ENCODE measurements at places on chromosomes 5 and 9.

GRCh38 chr5:66553916-66554575 lies 42.1 kb upstream of the MAST4 start:
- DNase-seq, result peak; percentile 26

DNA sequence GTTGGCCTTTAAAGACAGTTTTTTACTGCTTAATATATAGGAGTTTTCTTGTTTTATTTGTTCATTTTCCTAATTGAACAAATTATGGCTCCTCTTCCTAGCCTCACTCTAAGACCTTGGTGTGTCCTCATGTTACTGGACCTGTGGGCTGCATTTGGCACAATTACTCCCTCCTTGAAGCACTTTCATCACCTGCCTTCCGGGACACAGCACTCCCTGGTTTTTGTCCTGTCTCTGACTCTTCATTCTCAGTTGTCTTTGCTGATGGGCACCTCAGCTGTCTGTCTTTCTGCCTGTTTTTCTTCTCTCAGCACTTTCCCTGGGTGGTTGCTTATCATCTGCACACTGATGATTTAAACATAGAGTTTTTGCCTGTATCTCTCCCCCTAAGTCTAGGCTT lies 13.6 kb downstream of the GTF3C4 start:
- no peak for DNase-seq

DNA sequence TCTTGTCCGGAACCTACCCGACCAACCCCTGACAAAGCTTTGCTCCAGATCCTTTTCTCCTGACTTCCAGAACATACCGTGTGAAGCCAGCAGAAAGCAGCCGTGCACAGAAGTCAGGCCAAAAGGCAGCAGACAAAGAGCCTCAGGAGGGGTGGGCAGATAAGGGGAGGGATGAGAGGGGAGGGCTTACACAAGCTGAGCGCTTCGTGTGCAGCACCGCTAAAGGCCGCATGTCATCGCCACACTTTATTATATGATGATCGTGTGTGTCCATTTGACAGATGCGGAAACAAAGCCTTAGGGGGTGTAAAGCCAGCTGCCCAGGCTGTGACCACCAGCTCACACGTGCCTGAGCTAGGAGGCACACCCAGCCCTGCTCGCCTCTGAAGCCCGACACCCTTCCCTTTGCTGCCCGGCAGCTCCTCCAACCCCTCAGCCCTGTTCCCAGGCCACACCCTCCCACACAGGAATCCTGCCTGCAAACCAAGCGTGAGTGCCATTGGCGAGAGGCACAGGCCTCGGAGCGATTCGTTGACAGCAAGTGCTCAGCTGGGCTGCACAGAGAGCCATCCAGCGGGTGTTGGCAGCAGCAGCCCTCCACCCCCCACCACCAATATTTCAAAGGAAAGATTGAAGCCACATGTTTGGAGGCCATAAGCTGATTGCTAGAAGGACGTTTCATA lies 170.5 kb upstream of the SMIM23 start:
- no peak for DNase-seq

- no peak for DNase-seq
Measured at GRCh38 chr5:159178978-159179377, 30.4 kb downstream of the RNF145 start.

DNA sequence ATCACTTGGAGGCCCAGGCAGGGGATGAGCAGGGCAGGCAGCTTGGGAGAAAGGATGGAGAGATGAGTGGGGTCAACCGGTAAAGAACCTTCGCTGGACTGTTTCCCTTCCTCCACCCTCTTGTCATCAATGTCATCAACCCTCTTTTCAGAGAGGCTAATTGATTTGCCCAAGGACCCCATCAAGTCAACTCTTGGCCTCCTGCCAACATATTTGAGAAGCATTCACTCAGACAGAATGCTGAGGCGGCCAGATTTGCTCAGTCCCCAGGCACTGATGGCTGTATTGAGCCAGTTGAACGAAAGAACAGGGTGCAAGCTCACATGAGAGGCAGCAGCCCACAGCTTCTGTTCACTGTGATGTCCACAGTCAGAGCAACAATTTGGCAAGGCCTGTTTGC lies 193.5 kb downstream of the RFK start:
- no peak for DNase-seq

DNA sequence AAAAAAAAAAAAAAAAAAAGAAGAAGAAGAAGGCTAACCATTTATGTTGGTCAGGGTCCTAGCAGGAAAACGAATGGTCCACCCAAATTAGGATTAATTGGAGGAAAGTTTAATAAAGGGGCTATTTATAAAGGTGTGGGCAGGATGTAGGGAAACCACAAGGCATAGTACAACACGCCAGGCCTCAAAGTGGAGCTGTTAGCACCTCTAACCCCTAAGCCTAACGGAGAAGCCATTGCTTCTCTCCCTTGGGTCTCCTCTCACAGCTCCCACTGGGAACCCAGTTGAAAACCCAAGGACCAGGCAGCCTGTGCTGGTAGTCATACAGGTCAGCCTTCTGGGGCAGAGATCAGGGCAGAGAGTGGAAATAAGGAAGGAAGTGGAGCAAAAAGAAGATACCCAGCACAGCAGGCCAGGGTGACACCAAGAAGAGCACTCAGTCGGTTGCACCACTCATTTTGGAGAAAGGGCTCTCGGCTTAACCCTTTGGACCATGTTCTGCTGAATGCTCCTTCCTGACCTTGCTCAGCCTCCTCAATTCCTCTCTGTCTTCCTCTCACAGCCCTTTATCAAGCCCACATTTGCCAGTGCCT lies 8.8 kb upstream of the GLIPR2 start:
- no peak for DNase-seq

- peak; percentile 34 for DNase-seq
Measured at GRCh38 chr5:82793808-82794419, 283.3 kb downstream of the TMEM167A start.

DNA sequence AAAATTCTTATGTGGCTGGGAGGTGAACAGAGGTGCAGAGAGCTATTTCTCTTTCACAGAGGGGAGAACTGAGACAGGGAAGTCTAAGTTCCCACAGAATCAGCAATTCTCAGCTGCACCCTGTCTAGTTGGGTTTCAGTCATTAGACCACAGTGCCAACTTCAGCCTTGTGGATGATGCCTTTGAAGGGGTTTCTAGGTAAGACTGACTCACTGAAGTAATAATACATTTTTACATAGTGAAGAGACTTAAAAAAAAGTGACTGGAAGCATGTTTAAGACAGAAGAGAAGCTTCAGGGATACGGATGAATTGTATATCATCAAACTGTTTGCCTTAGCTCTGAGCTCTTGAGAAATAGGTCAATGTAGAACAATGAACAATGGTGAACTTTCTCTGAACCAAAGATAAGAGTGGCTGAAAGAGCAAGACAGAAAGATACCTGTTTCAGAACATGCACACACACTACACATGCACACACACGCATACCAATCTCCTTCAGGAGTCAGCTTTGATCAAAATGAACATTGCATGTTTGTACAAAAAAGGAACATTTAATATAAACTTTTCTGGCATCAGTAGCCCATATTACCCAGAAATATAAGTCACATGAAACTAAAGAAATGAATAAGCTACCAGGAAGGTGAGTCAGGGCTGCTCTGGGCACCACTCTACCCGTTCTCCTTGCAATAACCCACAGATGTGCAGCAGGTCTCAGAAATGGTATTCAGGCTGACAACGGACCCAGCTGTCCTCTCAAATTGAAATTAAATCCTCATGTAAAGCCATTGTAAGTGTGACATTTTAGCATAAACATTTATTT lies 12.6 kb upstream of the FYB1 start:
- DNase-seq, result no peak

- no peak for DNase-seq
Measured at GRCh38 chr9:123395276-123395688, 39.3 kb downstream of the CRB2 start.

DNA sequence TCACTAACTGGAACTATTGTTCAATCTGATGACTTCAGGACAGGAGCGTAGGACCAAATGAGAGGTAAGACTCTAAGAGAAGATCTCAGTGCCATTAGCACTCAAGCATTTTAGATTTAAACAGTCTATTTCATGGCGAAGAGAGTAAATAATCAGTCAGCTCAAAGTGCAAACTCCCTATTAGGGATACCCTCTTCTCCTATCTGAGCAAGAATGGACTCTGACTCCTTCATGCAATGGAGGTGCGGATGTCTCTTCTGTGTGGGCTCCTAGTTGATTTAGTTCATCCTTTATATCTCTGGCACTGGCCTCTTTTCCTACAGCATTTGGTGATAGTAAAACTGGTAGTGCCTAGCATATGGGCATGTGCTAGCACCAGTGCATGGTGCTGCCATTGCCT lies 144.6 kb downstream of the SMC2 start:
- DNase-seq, result no peak

DNA sequence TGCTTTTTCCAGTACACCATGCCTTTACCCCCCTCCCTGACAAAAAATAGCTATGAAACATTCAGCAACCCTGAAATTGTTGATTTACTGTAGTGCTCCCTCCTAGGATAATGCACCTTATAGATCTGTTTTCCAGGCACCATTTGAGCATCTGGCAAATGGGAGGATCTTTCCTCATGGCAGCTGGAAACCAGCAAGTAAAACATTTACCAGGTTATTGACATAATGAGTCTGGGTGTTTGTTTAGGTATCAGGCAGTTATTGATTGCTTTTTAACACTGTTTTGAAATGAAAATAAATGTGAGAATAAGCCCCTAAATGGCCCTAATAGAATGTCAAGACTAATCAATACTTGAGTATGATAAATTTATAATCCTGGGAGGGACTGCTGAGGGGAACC lies 57.3 kb upstream of the KLF4 start:
- DNase-seq, result no peak

- no peak for DNase-seq
Measured at GRCh38 chr5:84384604-84385575, at the start of gene EDIL3. Gene EDIL3 (minus strand): TSS chr5:84384880. CDS start chr5:84384374, 506 bp downstream.

- no peak for DNase-seq
Measured at GRCh38 chr5:141878186-141878710, at the start of gene PCDH1. Gene PCDH1 (minus strand): TSS chr5:141878410. CDS start chr5:141878262, 148 bp downstream.

- DNase-seq, result no peak
Measured at GRCh38 chr5:92460505-92460904, 1077.4 kb upstream of the ARRDC3 start.

DNA sequence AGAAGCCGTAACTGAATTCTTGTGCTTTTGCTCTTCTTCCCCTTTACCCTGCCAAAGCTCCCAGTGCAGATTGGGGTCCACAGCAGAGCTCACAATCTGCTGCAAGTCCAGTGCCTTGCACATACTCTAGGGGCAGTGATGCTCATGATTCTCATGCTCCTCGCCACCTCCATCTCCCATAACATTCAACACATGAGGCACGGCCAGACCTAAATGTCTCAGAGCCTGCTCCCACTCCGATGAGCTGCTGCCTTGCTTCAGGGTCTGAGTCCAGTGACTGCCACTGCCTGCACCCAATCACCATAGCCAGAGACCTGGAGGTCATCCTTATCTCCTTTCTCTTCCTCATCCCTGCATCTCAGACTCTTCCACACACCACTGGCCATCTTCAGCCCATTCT lies 10.5 kb downstream of the CSF1R start:
- DNase-seq, result no peak

- no peak for DNase-seq
Measured at GRCh38 chr5:142763701-142764100, 6.5 kb upstream of the ARHGAP26 start.

DNA sequence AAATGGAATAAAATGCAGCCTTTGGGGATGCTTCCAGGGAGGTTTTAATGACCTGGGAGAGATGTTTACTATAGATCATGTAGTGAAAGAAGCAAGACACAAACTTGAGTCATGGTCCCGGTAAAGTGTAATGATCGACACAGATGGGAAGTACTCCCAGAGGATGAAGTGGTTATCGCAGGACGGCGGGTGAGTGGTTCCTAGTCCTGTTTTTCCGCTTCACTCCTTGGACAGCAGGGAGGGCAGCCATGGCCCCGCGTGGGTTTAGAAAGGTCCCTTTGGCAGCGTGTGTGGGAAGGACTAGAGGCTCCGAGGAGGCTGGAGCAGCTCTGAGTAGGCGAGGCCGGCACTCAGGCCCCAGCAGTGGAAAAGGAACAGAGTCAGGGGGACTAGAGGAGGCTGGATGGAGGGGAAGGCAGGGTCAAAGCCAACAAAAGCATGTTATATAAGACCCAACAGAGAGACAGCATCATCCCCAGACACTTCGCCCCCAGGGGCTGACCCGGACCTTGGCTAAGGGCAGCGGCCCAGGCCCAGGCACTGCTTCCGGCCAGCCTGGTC lies 49.2 kb upstream of the STXBP1 start:
- no peak for DNase-seq

DNA sequence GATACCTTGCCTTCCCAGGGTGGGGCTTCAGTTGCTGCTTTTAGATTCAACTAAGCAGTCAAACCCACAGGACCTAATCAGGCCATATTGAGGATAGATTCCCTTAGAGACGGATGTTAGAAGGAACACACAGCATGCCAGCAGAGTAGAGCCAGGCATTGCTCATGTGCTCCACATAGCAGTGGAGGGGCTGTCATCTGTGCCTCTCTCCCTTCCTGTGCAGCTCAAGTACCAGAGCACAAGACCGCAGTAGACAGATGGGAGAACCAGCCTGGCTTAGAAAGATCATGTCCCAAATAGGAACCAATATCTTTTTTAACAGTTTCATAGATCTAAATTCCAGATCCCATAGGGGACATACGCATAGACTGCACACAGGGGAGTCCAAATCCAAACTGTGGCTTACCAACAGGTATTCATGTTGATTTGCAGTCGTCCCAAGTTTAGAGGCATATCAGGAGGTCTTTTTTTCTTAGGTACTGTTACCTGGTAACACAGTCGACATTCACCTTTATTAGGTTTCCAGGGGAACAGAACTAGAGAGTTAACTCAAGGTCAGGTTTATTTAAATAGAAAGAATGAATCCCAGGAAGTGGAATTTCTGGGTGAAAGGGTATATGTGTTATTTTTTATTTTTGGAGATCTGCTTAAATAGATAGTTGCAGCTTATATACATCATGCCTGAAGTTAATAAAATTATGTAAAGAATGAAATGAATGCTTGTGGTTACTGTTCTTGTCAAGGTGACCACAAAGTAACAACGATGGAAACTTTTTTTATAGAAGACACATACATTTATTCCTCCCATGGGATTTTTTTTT lies 43.5 kb upstream of the PCAT7 start:
- no peak for DNase-seq

DNA sequence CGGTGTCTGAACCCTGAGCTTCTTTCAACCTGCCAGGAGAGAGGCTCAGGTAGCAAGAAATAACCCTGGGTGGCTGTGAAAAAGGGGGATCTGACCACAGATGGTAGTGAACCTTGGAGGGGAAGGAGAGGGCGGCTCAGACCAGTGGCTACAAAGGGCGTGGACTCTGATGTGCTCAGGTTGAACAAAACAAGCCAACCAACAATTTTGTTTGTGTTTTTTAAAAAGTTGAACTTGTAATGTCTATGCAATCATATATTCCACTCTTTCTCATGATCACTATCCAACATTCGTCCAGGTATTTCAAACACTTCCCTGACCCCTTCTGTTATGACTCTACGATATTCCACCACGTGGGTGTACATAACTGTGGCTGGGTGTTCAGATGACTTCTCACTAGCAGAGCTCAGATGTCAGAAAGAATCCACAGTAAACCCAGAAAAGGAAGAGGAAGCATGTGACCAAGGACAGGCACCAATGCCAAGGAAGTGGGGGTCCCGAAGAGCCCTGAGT lies 20.0 kb downstream of the PTPN3 start:
- no peak for DNase-seq

DNA sequence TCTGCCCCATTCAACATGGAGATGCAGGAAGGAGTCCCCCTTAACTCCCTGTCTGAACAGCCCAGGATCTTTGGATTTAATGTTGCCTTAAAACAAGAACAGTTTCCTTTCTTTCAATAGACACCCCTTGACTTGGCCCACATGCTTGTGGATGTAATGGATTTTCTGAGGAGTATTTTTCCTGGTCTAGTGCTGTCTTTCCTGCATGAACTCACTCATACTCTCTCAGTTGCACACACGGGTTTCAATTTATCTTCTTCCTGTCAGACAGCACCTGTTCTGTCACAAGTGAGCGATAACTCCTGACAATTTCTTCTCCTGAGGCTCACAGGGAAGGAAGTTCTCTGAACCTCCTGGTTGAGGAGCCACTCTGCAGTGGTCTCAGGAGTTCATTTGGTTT lies 85.1 kb downstream of the ACER2 start:
- DNase-seq, result no peak

All from stimulated activated CD4-positive, alpha-beta T cell treated with anti-CD3 and anti-CD28 coated beads, Interleukin-12 subunit alpha, Interleukin-12 subunit beta, amount 100 ng/mL, for 48 hours (primary cell).